ENCODE measurements at places on chromosomes 1 and 21.

- DNase-seq, result no peak
These were observed 13.3 kb downstream of the PLPPR5 start for GRCh38 chr1:98991127-98992012.

DNA sequence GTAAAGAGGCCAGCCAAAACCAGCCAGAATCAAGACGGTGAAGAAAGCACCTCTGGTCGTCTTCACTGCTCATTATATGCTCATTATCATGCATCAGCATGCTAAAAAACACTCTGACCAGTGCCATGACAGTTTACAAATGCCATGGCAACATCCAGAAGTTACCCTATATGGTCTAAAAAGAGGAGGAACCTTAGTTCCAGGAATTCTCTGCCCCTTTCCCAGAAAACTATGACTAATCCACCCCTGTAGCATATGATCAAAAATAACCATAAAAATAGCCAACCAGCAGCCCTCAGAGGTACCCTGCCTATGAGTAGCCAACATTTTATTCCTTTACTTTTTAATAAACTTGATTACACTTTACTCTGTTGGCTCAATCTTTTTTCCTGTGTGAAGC is 34.2 kb upstream of the PBX1 start:
- DNase-seq, result no peak

GRCh38 chr1:207151920-207152319 is 47.9 kb downstream of the C4BPA start:
- no peak for DNase-seq

GRCh38 chr21:45459171-45460010 is 54.4 kb downstream of the COL18A1 start:
- DNase-seq, result no peak

DNA sequence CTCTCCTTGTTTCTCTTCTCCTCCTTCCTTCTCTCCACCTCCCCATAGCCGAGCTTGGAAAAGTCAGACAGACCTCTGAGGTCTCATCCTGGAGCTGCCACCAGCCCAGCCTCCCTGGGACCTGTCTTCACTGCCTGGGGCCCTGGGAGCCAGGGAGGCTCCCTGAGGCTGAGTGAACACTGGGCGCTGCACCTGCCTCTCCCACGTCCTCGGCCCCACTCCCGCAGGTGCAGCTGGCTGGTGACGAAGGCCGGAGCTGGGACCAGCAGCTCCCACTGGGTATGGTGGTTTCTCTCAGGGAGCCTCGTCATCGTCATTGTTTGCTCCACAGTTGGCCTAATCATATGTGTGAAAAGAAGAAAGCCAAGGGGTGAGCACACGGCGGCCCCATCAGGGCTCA is 5.3 kb downstream of the TNFRSF14 start:
- no peak for DNase-seq

GRCh38 chr1:23013657-23014056 is 2.0 kb downstream of the TEX46 start:
- peak; percentile 20 for DNase-seq

DNA sequence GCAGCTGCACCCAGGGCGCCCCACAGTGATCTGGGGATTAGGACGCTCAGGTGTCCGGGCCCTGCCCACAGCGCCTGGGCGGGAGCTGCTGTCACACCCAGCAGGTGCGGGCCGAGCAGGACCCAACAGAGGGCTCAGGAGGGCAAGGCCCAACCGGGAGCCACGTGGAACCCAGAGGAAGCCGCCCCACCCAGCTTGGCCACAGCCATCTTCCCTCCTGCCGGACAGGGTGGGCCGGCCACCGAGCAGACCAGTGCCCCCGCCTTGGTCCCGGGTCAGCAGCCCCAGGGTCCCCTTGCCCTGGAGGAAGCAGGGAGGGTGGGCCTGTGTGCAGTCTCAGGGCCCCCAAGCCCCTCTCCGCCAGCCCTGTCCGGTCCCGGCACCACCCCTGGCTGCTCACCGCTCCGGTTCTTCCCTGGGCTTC is 6.3 kb upstream of the TTLL10 start:
- DNase-seq, result no peak

GRCh38 chr1:36322786-36323635 is 434 bp downstream of the EVA1B start:
- DNase-seq, result no peak

- DNase-seq, result no peak
These were observed 71.9 kb downstream of the NTMT2 start for GRCh38 chr1:170217517-170218256.

GRCh38 chr1:87743256-87743655 is 414.6 kb downstream of the LMO4 start:
- no peak for DNase-seq

DNA sequence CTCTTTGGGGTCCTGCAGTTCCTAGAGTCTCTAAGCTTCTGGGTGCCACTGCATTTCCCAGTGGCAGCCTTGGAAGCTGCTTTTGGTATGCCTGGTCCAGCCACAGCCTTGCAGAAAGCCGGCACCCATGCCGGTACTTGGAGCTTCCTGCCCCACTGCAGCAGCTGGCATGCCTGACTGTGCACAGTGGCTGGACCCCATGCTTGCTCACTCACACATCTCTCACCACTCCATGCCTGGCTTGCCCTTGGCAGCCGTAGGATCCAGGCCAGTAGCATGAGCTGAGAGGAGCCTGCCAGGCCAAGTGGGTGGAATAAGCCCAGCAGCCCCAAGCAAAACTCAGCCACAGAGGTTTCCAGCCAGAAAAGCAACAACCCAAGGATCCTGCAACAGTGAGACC is 20.3 kb upstream of the FNBP1L start:
- no peak for DNase-seq

DNA sequence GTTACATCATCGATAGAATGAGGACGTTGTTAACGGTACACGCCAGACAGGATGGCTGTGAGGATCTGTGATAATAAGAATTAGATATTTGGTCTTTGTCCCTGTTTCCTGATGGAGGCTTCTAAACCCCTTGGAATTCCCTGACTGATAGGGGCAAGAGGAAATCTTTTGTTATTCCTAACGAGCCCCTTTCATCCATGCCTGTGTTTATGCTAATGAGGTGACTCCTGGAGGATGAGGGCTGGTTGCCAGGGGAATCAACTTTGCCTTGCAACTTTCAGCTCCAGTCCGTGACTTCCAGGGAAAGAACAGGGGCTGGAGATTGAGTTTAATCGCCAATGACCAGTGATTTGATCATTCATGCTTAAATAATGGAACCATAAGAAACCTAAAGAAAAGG is 39.3 kb upstream of the NLRP3 start:
- DNase-seq, result no peak

GRCh38 chr1:203264052-203264501 is 34.6 kb upstream of the CHIT1 start:
- no peak for DNase-seq

- DNase-seq, result no peak
These were observed 437.8 kb downstream of the PTBP2 start for GRCh38 chr1:97159342-97159741.

DNA sequence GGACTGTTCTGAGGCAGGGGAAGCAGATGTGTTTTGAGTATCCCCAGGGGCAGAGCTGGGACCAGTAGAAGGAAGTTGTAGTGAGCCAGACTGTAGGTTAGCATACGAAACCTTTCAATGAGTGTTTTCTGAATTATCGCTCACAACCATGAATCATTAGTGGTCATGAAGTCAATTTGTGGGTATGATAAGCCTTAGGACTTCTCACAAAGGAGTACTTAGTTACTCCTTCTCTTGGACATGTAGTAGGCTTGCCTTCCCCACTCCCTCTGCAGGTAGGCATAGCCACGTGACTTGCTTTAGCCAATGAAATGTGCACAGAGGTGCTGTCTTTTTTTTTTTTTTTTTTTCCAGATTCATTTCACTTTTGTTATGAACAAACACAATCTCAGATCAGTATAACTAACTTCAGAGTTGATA is 23.9 kb upstream of the FAAH start:
- no peak for DNase-seq

GRCh38 chr1:9892563-9893528 is 17.2 kb downstream of the CTNNBIP1 start:
- no peak for DNase-seq

- DNase-seq, result no peak
These were observed 365.3 kb upstream of the PROX1 start for GRCh38 chr1:213622365-213623063.

- DNase-seq, result peak; percentile 40
These were observed 72.0 kb downstream of the ST6GALNAC5 start for GRCh38 chr1:76939050-76939816.

DNA sequence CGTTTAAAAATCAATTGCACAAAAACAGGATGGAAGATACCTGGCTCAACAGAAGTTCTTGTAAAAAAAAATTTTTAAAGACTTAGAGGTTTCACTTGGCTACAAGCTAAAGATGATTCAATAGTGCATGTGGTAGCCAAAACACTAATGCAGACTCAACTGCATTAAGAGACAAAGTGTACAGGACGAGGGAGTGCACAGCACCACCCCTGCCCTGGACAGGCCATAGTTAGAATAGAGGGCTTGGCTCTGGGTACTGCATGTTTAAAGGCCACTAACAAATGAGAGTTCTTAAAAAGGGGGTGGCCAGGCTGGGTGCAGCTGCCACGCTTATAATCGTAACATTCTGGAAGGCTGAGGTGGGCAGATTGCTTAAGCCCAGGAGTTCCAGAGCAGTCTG is 7.9 kb downstream of the ACKR1 start:
- DNase-seq, result no peak

GRCh38 chr1:207897188-207897587 is 13.7 kb downstream of the CD34 start:
- no peak for DNase-seq

- DNase-seq, result no peak
These were observed 82.3 kb downstream of the LTN1 start for GRCh38 chr21:28910280-28910887.

- DNase-seq, result no peak
These were observed 7.4 kb upstream of the MPL start for GRCh38 chr1:43329995-43330751.

GRCh38 chr1:94528299-94528698 is 13.3 kb downstream of the F3 start:
- no peak for DNase-seq

GRCh38 chr1:44002606-44003157 is 11.3 kb downstream of the CCDC24 start:
- DNase-seq, result no peak

DNA sequence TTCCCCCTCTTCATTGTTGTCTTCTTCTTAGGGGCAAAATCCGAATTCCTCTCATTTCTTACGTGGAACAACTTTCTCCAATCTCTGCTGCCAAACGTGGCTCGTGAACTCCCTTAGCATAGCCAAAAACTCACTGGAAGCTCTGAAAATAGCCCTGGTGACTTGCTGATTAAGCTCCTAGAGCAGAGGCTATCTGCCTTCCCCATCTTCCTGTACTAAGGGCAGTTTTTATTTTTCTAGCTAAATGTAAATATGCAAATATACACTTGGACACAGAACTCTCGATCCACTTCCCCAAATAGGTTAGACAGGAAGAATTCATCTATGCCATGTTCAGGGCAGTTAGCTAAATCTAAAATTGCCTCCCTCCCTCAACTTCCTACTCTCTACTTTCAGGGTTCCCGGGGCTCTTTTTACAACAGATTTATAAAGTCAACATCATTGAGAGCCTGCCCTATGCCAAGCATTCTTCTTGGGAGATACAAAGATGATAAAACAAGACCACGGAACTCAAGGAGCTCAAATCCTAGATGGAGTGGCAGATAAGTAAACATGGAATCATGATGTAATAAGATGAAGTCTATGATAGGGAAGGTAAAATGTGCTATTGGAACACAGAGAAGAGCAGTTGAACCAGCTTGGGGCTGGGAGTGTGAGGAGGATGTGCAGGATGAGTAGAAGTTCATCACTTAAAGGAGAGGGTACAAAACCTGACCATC is 59.4 kb upstream of the FMOD start:
- DNase-seq, result no peak
